ENCODE measurements at places on chromosomes 3 and 15. TPM values are rescaled to one million over a fixed set of nuclear protein-coding genes. Genes with fewer than 3 reads are reported as not detected.

Gene IL20RB
- total RNA-seq, result 34.0 TPM

Gene PLSCR5
- not detected for total RNA-seq

Gene CALML4
- total RNA-seq, result 4.6 TPM

Gene CORO2B
- total RNA-seq, result 32.6 TPM

Gene RPL29
- 1,782 TPM for total RNA-seq

Gene TBC1D23
- total RNA-seq, result 100 TPM

Gene ARIH2
- 59.5 TPM for total RNA-seq

Gene CHRNA5
- 1.2 TPM for total RNA-seq

Gene MTMR10
- 11.0 TPM for total RNA-seq

Measured in myometrial cell (primary cell).